ENCODE measurements at places on chromosomes 16 and 17. TPM values are rescaled to one million over a fixed set of nuclear protein-coding genes. Genes with fewer than 3 reads are reported as not detected.

- H3K4me3 ChIP-seq, result no peak overlapping the region
- H3K27me3 ChIP-seq, result no peaks in the 10 kb centered on the region
These were observed 536.9 kb upstream of the CDH11 start for GRCh38 chr16:65658787-65659220.

DNA sequence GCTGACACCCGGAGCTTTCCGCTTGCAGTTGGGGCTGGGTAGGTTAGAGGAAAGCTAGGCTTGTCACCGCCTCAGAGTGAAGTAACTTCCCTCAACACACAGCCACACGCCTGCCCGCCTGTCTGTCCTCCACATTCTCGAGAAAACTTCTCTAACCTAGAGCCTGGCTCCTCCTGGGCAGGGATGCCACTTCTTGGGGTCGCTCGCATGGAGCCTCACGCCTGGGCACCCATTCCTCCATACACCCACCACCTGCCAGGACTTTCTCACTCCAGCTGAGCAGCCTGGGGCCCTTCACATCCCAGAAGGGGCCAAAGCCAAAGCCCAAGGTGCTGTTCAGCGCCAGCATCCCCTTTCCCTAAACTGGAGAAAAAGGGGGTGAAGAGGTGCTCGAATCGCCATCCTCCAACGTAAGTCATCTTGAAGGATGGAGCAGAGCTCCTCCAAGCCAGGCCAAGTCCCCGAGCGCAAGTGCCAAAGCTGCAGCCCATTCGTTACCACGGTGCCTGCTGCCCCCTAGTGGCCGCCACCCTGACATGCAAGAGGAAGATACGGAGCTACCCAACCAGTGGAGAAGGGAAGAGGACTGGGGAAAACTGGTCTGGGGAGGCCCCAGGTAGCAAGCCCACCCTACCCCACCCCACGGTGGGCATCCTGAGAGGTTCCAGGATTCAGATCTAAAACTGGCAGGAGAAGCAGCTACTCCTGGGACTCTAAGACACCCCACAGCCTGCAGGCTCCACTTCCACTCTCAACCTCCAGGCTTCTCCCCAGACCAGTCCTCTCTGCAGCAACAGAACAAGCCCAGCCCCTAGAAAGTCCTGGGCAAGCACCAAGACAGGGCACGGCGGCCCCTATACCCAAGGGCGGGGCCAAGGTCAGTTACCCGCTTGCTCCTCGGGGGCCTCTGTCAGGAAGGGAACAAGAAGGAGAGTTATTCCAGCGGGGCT is 63.1 kb downstream of the MYO18A start:
- peaks cover 6% of the 10 kb centered on the region for H3K4me1 ChIP-seq
- DNase-seq, result peak; percentile 76
- no peak overlapping the region for H3K4me3 ChIP-seq

- H3K4me3 ChIP-seq, result no peak overlapping the region
- DNase-seq, result no peak
- no peaks in the 10 kb centered on the region for H3K27me3 ChIP-seq
- no peak overlapping the region for H3K27ac ChIP-seq
- H3K4me1 ChIP-seq, result peaks cover 3% of the 10 kb centered on the region
- peaks cover 55% of the 10 kb centered on the region for H3K36me3 ChIP-seq
These were observed 39.4 kb downstream of the LITAF start for GRCh38 chr16:11547118-11547916.

- DNase-seq, result peak; percentile 49
- H3K4me1 ChIP-seq, result peaks cover 71% of the 10 kb centered on the region
- no peak overlapping the region for H3K27ac ChIP-seq
- H3K4me3 ChIP-seq, result no peak overlapping the region
- peaks cover 41% of the 10 kb centered on the region for H3K27me3 ChIP-seq
These were observed 2.0 kb upstream of the PSMB3 start for GRCh38 chr17:38750312-38751121.

DNA sequence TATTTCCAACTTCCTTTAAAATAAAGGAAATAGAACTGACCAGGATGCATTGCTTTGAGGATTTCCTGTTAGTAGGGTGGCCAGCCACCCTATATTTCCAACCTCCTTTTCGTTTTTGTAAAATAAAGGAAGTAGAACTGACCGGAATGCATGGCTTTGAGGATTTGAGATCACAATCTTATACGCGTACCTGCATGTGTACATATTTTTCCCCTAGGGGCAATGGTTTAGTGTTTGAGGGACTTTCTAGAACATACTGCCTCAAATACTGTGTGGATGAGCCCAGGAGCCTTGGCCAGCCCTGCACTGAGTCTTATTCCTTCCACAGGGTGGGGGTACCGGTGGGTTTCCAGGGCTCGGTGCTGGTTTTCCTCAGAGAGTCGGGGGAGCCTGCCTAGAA is 25.6 kb downstream of the MAPK8IP3 start:
- DNase-seq, result no peak
- peaks cover 59% of the 10 kb centered on the region for H3K36me3 ChIP-seq
- H3K4me3 ChIP-seq, result no peak overlapping the region
- H3K4me1 ChIP-seq, result no peaks in the 10 kb centered on the region
- no peaks in the 10 kb centered on the region for H3K27me3 ChIP-seq
- H3K27ac ChIP-seq, result no peak overlapping the region

DNA sequence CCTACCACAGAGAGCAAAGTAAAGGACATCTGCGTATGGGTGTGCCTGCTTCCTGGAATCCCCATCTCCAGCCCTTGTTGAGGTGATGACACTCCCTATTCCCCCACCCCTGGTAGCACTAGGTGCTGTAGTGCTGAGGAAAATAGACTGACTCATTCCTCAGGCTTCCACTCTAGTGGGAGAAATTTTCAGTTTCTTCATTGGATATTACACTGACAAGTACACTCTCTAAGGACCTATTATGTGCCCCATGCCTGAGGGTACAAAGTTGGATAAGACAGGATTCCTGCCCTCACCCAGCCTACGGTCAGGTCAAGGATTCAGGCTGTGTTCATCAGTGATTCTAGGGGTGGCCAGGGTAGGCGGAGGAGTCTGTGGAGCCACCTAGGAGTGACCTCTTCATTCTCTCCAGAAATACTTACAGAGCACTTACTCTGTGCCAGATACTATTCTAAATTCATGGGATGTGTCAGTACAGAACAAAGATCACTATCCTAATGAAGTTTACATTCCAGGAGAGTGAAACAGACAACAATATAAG is 4.5 kb upstream of the ZC3H7A start:
- H3K36me3 ChIP-seq, result no peaks in the 10 kb centered on the region
- H3K4me3 ChIP-seq, result no peak overlapping the region
- peaks cover 25% of the 10 kb centered on the region for H3K4me1 ChIP-seq
- DNase-seq, result no peak
- H3K27ac ChIP-seq, result no peak overlapping the region

- DNase-seq, result no peak
- no peaks in the 10 kb centered on the region for H3K36me3 ChIP-seq
- peaks cover 5% of the 10 kb centered on the region for H3K4me1 ChIP-seq
- no peak overlapping the region for H3K27ac ChIP-seq
- no peak overlapping the region for H3K4me3 ChIP-seq
- H3K27me3 ChIP-seq, result no peaks in the 10 kb centered on the region
These were observed 311.4 kb upstream of the GOT2 start for GRCh38 chr16:59045501-59045900.

- no peak for DNase-seq
- H3K4me3 ChIP-seq, result no peak overlapping the region
- H3K27ac ChIP-seq, result no peak overlapping the region
- H3K36me3 ChIP-seq, result no peaks in the 10 kb centered on the region
- H3K4me1 ChIP-seq, result peaks cover 10% of the 10 kb centered on the region
These were observed 33.3 kb upstream of the SMPD3 start for GRCh38 chr16:68481636-68482035.

DNA sequence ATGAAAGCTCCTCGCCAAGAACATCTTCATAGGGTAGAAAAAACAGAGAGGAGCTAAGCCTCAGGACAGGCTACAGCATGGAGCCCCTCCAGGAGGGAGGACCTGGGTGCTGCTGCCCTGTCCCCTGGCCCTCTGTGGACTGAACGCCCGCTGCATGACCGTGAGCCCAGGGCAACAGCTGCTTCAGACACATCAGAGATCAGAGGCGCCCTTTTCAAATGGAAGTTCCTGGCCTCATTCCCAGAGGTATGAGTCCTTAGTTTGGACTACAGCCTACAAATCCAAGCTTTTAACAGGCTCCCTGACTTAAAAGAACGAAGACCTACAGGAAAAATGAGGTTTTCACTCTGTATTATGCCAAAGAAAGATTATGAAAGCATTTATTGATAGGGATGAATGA is 48.5 kb downstream of the ZNF18 start:
- H3K4me3 ChIP-seq, result no peak overlapping the region
- no peak for DNase-seq
- no peaks in the 10 kb centered on the region for H3K27me3 ChIP-seq
- no peak overlapping the region for H3K27ac ChIP-seq

GRCh38 chr17:33732116-33732515 is 439.0 kb upstream of the ASIC2 start:
- H3K4me3 ChIP-seq, result no peak overlapping the region
- DNase-seq, result no peak
- H3K27me3 ChIP-seq, result no peaks in the 10 kb centered on the region
- no peaks in the 10 kb centered on the region for H3K4me1 ChIP-seq
- H3K27ac ChIP-seq, result no peak overlapping the region
- no peaks in the 10 kb centered on the region for H3K36me3 ChIP-seq

DNA sequence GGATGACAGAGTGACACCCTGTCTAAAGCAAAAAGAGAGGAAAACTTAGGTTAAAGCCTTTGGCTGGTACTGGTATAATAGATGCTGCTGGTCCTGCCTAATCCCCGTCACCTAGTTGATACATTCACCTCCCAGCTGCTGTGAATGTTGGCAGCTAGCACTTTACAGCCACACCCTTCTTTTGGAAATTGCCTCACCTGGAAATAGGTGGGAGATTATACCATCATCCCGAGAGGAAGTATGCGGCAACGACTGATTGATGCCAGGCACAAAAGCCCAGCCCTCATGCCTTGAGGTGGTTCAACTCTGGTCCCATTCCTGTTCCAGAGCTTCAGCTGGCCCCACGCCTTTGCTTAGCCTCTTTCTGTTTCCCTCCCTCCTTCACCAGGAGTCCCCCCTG is 53.2 kb upstream of the SIAH1 start:
- peaks cover 9% of the 10 kb centered on the region for H3K4me1 ChIP-seq
- H3K27me3 ChIP-seq, result no peaks in the 10 kb centered on the region
- H3K27ac ChIP-seq, result no peak overlapping the region
- no peaks in the 10 kb centered on the region for H3K36me3 ChIP-seq
- no peak overlapping the region for H3K4me3 ChIP-seq

DNA sequence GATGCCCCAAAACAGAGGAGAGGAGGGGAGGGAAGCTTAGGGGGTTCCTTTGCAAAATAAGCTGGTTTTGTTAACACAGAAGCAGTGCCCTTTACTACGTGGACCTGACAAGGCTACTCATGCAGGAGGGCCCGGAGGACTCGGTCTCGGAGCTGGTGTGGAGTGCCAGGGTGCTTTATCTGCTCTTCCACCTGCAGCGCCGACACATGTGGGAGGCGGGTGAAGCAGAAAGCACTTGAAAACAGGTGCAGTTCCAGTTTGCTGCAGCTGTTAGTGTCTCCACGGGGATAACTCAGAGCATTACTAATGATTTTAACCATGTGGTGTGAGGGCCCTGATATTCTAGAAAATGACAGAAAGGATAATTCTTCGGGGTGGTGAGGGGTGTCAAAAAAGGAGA is 35.0 kb upstream of the MNT start:
- peaks cover 4% of the 10 kb centered on the region for H3K4me1 ChIP-seq
- no peaks in the 10 kb centered on the region for H3K27me3 ChIP-seq
- DNase-seq, result no peak
- H3K4me3 ChIP-seq, result no peak overlapping the region

GRCh38 chr16:74982256-74982655 is 2.7 kb downstream of the WDR59 start:
- DNase-seq, result no peak
- no peak overlapping the region for H3K4me3 ChIP-seq
- no peaks in the 10 kb centered on the region for H3K27me3 ChIP-seq
- no peak overlapping the region for H3K27ac ChIP-seq
- H3K4me1 ChIP-seq, result peaks cover 11% of the 10 kb centered on the region

GRCh38 chr17:14125518-14126137 is 56.3 kb downstream of the COX10 start:
- H3K4me3 ChIP-seq, result no peak overlapping the region
- no peak for DNase-seq
- H3K27me3 ChIP-seq, result no peaks in the 10 kb centered on the region
- H3K27ac ChIP-seq, result no peak overlapping the region
- H3K4me1 ChIP-seq, result no peaks in the 10 kb centered on the region

DNA sequence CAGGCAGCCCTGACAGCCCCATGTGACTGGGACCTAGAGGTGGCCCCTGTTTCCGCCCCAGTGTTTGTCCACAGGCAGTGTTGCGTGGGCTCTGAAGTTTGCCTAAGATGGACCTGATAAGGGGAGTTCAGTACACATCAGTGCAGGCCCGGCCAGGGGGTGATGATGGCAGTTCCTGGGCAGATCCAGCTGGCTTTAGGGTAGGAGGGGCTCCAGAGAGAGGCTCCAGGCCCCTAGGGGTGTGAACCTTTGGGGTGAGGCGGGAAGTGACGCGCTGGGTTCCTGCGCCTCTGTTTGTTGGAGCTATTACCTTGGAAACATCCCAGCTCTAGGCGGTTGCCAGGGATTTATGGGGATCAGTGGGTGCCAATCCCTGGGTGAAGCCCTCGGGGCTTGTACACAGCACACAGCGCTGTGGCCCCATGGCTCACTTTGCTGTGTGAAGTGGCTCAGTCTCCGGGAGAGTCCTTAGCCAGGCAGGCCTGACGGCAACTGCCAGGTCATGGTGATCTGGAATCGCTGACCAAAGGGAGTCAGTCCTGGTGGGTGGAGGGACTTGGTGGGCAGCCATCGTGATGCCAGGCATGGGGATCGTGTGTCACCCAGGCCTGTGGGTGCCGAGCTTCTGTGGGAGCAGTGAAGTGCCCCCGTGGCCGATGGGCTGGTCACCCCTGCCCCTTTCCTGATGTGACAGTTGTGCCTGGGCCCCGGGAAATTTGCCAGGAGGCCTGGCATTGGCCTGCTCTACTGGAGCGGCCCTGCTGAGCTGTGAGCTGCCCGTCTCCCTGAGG is 146.1 kb downstream of the SEC14L1 start:
- peaks cover 11% of the 10 kb centered on the region for H3K4me1 ChIP-seq
- no peak overlapping the region for H3K27ac ChIP-seq
- peaks cover 6% of the 10 kb centered on the region for H3K27me3 ChIP-seq
- H3K36me3 ChIP-seq, result no peaks in the 10 kb centered on the region

GRCh38 chr17:69717214-69717613 is 302.7 kb downstream of the MAP2K6 start:
- no peaks in the 10 kb centered on the region for H3K27me3 ChIP-seq
- no peaks in the 10 kb centered on the region for H3K4me1 ChIP-seq
- no peaks in the 10 kb centered on the region for H3K36me3 ChIP-seq

FBXW10 gene
- total RNA-seq, result not detected

KRT14 gene
- not detected for total RNA-seq

GCGR gene
- total RNA-seq, result not detected

TVP23C gene
- total RNA-seq, result 45.4 TPM

Data from natural killer cell (primary cell).